ENCODE measurements at places on chromosomes 5 and 9.

DNA sequence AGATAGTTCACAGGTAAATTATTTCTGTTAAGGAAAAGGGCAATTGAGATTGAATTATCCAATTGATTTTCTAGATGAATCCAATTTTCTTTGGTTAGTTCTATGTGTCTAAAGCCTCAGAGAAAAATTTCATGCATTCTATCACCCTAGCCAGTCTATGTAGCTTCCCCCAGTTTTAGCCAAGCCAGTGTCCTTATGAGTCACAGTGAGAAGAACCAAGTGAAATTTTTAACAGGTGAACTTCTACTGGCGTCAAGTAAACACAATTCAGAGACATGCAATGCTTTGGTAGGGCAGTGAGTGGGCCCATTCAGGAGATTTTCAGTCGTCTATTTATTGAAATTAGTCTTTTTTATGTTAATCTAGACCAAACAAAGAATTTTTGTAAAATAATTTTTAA, 1077.4 kb upstream of the ARRDC3 start:
- DNase-seq: no peak

DNA sequence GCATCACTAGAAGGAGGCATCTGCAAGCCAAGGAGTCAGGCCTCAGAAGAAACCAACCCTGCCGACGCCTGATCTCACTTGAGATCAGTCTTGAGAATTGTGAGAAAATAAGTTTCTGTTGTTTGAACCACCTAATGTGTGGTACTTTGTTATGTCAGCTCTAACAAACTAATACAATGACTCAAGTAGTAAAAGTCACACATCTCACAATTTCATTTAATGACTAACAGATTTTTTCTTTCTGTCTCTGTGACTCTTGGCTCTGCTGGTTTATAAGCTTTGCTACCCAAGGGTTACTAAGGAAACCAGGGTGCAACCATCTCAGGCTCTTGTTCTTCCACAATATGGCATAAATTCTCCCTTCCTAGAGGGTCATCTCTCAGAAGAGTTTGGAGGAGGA, 315.8 kb upstream of the GRAMD2B start:
- no peak for DNase-seq

DNA sequence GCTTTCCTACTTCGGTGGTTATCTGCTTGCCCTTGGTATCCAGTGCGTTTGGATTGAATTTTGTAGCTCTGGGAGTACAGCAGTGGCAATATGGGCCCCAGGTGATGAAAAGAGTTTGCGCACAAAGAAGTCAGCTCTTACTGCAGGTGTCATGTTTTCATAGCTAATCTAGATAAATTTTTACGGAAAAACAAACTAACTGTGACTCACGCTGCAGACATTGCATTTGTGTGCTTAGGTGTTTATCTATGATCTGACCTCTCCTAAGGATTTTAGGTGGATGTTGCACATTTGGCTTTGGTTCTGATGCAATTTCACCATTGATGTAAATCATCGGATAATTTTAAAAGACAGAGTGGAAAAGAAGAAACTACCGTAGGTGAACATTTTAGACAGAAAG, 92.1 kb downstream of the VCAN start:
- no peak for DNase-seq

GRCh38 chr9:3700772-3701171, 175.0 kb upstream of the RFX3 start:
- DNase-seq: no peak

DNA sequence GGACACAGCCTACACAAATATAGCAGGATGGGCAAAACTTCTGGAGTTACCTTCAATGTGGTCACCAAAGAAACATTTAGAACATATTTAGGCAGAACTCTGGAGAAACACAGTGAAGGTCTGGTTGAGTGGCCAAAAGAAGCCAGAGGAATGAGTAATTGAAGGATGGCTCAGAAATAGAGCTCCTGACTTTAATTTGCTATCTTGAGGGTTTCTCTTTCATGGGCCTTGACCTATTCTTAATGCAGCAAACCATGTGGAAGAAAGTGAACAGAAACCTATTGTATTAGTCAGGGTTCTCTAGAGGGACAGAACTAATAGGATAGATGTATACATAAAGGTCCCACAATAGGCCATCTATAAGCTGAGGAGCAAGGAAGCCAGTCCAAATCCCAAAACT, 650.5 kb downstream of the ACTL7B start:
- DNase-seq: no peak

DNA sequence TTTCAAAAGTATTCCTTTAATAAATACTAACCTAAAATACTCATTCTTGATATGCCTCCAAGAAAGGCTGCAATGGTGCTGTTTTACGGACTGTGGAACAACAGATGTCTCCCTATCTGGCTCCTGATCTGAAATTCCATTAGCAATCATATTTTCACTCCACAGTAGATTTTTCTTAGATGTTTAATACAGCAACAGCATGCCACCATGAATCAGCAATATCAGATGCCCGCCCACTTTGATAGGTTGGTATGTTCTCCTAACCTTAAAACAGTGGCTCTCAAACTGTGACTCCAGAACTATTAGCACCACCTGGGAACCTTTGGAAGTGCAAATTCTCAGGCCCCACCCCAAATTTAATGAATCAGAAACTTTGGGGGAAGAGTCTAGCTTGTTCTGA, 110.2 kb downstream of the MLLT3 start:
- DNase-seq: no peak

- no peak for DNase-seq
Measured at GRCh38 chr9:32247168-32247567, 137.3 kb upstream of the ACO1 start.

DNA sequence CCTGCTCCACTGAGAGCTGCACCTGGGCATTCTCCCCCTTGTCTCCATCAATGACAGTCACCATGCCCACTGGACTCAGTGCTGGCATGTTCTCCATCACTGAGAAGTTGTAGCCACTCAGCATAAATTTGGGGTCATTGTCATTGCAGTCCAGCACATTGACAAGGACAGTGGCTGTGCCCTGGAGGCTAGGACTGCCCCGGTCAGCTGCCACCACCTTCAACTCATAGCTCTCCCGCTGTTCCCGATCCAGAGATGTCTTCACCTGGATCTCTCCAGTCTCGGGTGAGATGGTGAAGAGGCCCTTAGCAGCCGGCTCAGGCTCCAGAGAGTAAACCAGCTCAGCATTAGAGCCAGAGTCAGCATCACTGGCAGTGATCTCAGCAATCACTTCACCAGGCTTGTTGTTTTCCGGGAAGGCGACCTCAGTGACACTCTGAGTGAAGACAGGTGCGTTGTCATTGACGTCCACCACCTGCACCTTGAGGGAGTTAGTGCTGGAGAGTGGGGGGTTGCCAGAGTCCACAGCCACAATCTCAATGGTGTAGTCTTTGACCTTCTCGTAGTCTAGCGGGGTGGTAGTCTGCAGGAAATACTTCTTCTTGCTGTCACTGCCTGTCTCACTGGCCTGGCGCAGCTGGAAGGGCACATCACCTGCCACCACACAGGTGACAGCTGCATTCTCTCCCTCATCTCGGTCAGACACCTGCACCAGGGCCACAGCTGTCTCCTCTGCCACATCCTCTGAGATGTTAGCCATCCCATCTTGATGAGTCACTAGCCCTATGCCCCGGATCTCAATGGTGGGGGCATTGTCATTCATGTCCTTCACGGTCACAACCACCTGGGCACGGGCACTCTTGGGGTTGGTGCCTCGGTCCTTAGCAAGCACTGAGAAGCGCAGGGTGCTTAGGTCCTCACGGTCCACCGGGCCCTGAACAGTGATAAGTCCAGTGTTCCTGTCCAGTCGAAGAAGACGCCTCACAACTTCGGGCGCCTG, 13.5 kb downstream of the PCDH1 start:
- no peak for DNase-seq

DNA sequence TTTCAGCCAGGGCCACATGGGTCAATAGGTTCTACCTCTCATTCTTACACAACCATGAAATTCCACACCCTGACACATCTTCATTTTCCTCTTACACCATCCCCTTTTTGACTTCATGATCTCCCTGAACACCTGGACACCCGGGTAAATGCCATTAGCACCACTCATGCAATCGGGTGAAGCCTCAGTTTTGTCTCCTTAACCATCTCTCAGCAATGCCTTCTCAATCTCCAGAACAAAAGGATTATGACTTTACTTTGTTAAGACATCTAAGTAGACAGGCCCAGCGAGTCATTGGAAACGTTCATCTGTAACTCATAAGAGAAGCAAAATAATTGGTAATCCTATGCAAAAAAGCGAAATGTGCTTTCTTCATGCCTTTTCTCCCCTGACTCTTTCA, 49.9 kb downstream of the ADAMTS12 start:
- DNase-seq: no peak

- DNase-seq: no peak
Measured at GRCh38 chr9:22098643-22099332, 89.7 kb upstream of the CDKN2B start.

- DNase-seq: no peak
Measured at GRCh38 chr5:132221781-132222648, 5.6 kb downstream of the P4HA2 start.

DNA sequence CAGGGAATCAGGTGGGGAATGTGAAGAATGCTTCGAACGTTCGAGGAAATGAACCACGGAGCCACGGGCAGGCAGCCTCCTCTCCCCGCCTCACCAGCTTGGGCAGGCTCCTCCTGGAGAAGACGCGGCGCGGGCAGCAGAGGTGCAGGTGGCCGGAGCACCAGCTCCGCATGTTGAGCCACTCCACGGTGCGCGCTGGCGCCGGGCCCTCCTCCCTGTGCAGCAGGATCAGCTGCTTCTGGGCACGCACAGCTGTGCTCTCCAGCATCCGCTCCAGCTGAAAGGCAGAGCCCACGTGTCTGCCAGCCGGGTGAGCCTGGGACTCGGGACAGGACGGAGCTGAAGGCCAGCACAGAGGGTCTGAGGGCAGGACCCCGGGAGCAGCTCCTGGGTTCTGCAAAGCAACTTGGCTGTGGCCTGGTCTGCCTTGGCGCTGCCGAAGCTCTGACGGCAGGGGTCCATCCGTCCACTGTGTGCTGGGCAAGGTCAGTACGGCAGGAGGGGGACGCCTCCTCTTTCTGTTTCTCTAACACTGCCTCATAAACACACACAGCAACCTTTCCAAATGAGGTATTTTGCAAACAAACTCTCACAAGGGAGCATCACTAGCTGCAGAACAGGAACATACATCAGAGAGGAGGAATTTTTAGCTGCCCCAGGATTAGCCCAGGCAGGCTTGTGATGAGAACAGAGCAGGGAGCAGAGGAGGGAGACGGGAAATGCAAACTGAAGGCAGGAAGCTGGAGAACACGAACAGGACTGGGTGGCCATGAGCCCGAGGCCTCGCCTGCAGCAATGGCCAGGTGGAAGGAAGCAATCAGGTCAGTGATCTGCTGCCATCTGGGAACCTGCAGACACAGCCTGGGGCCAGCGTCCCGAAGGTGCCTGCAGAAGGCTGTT, 20.1 kb upstream of the NSMF start:
- no peak for DNase-seq

DNA sequence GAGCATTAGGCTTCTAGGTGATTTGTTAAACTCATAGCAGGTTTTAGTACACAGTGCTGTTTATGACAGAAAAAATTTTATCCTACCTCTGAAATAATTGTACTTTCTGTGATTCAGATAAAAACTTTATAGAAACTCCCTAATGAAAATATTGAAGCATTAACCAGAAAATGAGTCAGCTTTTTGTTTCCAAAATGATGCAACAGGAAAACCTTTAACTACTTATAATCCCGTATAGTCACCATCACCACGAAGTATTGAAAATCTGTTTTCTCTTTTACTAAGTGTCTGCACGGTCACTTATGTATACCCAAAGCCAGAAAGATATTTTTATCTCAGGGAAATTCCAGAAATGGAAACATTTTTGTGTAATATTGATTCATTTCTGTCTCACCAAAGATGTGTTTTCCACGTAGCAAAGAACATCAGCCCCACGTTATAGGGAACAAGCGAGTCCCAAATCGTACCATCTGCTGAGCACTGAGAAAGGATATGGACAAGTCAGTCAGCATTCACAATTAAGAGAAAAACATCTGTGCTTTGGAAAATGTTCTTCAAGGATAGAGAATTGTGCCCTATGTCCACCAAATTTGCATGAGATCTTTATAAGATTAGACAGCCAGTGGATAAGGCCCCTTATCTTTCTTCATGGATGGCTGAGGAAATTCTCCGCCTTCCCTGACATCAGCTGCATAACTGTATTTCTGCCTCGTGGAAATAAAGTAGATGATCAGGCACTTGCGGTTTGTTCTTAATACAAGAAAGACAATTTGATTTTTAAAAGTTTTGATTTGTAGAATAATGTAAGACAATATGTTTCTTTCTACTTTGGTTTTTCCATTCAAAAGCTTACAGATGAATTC, 41.9 kb downstream of the TNFAIP8 start:
- DNase-seq: no peak

- DNase-seq: no peak
Measured at GRCh38 chr9:100448266-100448665, 21.3 kb downstream of the MSANTD3 start.

GRCh38 chr9:36791222-36791950, 218.7 kb downstream of the MELK start:
- DNase-seq: no peak

GRCh38 chr5:52997424-52997823, 8.3 kb downstream of the ITGA2 start:
- DNase-seq: no peak

DNA sequence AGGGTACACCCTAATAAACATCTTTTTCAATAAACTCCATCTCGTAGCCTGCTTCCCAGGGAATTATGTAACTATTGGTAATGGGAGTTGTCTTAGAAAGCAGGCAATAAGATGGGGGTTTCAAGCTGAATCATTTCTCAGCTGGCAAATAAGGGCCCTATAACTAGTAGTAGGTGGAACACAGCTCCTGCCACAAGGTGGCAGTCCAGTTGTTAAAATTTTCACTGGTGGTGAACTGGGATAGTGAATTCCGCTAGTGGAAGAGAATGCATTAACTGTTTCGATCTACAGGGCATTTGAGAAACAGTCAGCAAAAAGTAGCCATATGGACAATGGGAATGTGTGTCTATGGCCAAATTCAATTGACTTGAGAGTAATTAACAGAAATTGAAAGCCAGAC, 27.7 kb downstream of the PCDHB15 start:
- no peak for DNase-seq

- no peak for DNase-seq
Measured at GRCh38 chr9:2419347-2419746, 202.2 kb upstream of the VLDLR start.

GRCh38 chr5:1318659-1319251, 23.9 kb upstream of the TERT start:
- no peak for DNase-seq

GRCh38 chr5:151770383-151771258, 1.1 kb upstream of the G3BP1 start:
- no peak for DNase-seq
